ENCODE measurements at places on chromosomes 1 and 21.

DNA sequence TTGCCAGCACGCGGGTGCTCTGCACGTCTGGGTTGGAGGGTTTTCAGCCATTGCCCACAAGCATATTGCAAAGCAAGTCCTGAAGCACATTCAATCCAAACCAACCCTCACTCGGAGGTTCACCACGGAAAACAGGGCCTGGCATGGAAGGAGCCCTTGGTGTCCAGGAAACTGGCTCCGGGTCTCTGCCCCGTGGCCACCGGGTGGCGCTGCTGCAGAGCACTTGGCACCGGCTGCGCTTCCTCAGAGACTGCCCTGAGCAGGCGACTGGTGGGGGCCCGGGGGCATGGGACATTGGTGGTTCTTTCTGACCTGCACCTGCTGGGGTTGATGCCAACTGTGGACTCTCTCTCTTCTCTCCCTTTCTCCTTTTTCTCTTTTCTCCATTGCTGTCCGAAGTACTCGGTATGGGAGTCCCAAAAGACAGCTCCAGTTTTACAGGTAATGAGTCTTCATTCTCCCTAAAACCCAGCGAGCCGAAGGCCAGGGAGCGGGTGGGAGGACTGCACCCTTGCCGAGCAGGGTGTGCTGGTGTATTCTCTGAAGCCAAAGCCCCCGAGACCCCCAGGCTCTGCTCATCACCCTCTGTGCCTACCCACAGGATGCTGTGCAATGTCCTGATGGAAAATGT lies 4.1 kb upstream of the KCNAB2 start:
- no peak for DNase-seq

- no peak for DNase-seq
These were observed 393.5 kb downstream of the SMYD3 start for GRCh38 chr1:246113555-246114095.

- DNase-seq: no peak
These were observed 105.6 kb downstream of the PLPP3 start for GRCh38 chr1:56473582-56474270.

GRCh38 chr1:169392406-169392805 lies 24.4 kb downstream of the BLZF1 start:
- no peak for DNase-seq

GRCh38 chr1:28370239-28371009 lies 884 bp downstream of the PHACTR4 start:
- no peak for DNase-seq

GRCh38 chr1:201268604-201269151 lies 14.6 kb upstream of the PKP1 start:
- no peak for DNase-seq

- DNase-seq: no peak
These were observed 1.7 kb downstream of the KIF21B start for GRCh38 chr1:201021630-201022492.

GRCh38 chr1:20724364-20725188 lies 6.8 kb upstream of the KIF17 start:
- no peak for DNase-seq

- DNase-seq: no peak
These were observed 7.2 kb downstream of the PANK4 start for GRCh38 chr1:2519029-2519685.

- DNase-seq: no peak
These were observed 5.0 kb downstream of the PPOX start for GRCh38 chr1:161171191-161171590.

GRCh38 chr1:214927796-214928195 lies 154.7 kb upstream of the KCNK2 start:
- DNase-seq: no peak

DNA sequence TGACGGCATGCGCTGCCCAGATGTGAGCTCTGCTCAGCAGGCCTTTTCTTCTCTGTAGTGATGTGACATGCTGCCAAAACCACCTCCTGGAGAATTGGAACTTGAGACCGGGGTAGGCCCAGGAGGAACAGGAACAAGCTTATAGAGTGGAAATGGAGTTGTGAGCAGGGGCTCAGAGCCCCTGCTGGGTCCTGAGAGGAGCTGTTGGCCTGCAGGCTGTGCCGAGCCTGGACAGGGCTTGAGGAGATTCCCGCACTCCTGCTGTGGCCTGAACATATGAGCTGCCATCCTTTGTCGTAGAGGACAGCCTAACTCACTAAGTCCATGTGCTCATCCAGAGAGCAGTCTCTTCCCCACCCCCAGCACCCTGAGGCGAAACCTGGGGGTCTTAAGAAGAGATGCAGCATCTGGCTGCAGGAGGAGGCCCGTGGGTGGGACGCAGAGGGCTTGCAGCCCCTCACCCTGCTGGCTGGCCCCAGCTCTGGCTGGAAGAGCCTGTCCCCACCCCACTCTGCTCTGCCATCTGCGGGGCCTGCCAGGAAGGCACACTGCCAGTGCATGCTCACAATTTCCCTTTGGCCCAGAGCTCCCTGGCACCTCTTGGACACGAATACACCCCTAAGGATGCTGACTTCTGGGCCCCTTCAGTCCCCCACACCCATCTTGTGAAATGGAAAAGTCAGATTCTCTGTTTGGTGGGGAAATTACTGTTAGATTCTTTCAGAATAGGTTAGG lies 42.5 kb downstream of the PTPRF start:
- DNase-seq: no peak

DNA sequence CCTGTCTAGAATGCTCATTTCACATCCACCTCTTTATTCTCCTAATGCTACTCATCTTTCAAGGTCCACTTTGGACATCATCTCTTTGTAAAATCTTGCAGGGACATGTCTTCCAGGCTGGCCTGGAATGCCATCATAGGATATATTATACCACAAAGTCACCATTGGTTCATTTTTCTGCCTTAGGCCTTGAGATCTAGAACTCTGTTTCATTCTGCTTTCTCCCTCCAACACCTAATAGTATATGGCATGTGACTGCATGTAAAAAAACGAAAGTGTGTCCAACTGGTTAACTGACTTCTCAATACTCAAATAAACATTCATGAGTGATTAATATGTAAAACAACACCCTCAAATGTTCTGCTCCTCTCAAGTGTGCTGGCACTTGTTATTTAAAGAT lies 84.1 kb downstream of the RGS2 start:
- DNase-seq: no peak

- DNase-seq: no peak
These were observed 227.2 kb downstream of the PTGER3 start for GRCh38 chr1:70820396-70820795.

- no peak for DNase-seq
These were observed 61.6 kb upstream of the QSOX1 start for GRCh38 chr1:180092931-180093650.

DNA sequence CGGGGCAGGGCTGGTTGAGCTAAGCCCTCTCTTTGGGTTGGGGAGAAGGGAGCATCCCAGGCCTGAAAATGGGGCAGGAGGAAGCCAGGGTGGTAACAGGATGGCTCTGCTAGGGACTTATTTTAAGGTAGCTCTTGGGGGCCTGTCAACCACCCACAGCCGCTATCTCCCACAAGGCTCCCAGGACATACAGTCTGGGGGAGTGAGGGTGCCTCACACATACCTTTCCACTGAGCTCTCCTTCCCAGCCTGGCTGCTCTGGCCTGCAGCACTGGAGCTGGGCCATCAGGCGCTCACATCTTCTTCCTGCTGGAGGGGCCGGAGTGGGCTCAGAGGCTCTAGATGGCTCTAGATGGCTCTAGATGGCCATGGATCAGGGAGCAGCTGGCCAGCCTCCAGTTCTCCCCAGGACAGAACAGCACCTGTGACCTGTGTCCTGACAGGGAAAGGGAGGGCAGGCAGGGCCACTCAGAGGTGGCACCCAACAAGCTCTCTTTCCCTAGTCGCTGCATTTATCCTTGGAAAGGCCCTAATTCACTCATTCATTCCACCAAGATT lies 11.0 kb upstream of the NPPB start:
- no peak for DNase-seq

- no peak for DNase-seq
These were observed 35.8 kb downstream of the ECE1 start for GRCh38 chr1:21254335-21254951.

GRCh38 chr1:173914366-173914871 lies 2.7 kb downstream of the SERPINC1 start:
- DNase-seq: no peak

DNA sequence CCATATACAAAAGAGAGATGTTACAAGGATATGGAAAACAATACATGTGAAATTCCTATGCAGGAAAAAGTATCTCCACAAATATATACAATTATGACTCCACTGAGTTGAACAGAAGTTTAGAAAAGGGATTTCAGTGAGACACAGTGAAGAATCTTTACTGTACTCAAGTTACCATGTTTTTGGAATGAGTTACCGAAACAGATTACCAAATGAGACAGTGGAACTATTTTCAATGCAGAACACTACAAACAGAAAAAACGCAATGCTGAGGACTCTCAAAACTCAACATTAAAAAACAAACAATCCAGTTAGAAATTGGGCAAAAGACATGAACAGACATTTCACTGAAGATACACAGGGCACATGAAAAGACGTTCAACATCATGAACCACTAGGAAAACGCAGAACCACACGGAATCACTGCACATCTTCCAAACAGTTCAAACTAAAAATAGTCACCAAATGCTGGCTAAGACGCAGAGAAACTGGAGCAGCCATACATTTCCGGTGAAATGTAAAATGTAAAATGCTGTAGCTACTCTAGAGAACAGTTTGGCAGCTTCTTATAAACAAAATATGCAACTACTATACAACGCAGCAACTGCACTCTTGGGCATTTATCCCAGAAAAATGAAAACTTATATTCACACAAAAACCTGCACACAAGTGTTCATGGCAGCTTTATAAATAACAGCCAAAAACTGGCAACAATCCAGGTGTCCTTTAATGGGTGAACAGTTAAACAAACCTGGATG lies 118.7 kb downstream of the UBR4 start:
- DNase-seq: no peak

DNA sequence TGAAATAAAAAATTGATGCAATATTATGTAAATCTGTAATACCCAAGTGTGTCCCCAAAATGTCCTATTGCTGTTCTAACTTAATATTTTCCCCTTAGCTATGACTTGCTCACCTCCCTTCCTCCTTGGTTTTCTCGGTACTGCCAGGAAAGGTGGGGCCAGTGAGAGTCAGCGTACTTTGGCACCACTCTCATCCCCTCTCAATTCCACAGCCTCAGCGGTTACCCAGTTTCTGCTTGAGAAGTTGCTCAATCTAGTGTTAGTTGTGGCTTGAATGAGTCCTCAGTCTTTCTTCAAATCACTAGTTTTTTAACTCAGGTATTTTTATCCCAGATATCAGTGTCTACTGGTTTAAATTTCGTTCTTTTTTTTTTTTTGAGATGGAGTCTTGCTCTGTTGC lies 32.3 kb downstream of the BCAS2 start:
- no peak for DNase-seq

DNA sequence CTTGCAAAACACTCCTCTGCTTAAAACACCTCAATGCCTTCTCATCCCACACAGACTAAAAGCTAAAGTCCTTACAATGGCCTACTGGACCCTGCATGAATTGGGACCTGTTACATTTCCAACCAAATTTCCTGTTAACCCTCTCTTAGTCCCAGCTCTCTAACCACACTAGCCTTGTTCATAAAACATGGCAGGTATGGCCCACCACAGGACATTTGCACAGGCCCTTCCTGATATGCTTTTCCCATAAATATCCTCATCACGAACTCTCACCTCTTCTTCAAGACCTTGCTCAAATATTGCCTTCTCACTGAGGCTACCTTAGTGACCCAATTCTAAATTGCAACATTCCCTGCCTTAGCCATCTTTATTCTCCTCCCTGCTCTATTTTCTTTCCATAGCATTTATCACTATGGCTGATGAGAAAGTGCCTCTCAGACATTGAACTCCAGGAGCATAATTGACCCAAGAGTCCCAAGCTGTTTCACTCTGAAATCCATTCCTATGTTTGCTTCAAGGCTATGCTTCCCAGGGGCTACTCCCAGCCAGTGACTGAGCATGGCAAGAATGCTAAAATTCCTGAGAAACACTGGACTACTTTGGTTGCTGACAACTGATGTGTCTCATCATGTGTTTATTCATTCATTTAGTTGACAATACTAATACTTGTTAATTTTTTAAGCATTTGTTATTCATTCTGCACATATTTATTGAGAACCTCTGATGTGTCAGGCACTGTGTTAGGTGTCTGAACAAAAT lies 2.7 kb upstream of the PALMD start:
- no peak for DNase-seq

- no peak for DNase-seq
These were observed 81.2 kb downstream of the ADCY10 start for GRCh38 chr1:167832693-167833092.

DNA sequence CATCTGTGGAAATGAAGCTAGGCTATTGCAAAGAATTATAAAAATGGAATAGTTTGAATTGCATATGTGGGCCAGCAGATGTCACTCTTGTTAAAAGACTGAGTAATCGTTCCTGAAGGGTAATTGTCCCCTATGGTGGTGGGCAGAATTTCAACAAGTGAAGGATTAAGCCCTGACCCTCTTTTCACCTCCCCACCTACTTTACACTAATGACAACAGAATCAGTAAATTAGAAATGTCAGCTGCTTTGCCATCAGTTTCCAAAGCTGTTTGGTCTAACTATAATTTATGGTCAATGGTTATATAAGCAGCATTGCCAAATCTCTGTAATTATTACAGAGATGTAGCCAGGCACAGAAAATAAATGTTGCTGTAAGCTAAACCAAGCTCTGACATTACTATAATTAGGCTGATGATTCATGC lies 898.6 kb downstream of the AMY1C start:
- DNase-seq: no peak

- no peak for DNase-seq
These were observed 159.6 kb upstream of the COL6A1 start for GRCh38 chr21:45821998-45822397.

GRCh38 chr1:174040387-174040786 lies 18.2 kb upstream of the RC3H1 start:
- DNase-seq: no peak

GRCh38 chr1:97920276-97920831 lies 480 bp downstream of the DPYD start:
- no peak for DNase-seq

- no peak for DNase-seq
These were observed 122.0 kb downstream of the IGSF21 start for GRCh38 chr1:18229625-18230024.

DNA sequence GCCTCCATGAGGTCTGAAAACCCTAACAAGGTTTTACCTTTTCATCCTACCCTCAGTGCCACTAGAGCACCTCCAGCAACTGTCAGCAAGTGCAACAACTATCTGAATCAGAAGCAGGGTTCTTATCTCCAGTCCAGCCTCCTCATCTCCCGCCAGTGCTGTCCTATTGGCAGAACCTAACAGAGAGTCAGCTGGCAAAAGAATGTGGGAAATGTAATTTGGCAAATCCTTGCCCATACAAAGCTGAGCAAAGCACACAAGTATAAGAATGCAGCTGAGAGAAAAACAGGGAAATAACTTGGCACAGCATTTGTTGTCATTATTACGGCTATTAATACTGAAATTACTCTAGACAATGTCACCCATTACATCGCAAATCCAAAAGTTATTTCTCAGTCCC lies 124.2 kb downstream of the ATP6V1G3 start:
- DNase-seq: no peak

GRCh38 chr21:42062236-42063022 lies 8.7 kb upstream of the UMODL1 start:
- DNase-seq: peak; percentile 54
